ENCODE measurements at places on chromosomes 5 and 9.

GRCh38 chr5:14741131-14741530, 76.6 kb downstream of the OTULIN start:
- DNase-seq = no peak

DNA sequence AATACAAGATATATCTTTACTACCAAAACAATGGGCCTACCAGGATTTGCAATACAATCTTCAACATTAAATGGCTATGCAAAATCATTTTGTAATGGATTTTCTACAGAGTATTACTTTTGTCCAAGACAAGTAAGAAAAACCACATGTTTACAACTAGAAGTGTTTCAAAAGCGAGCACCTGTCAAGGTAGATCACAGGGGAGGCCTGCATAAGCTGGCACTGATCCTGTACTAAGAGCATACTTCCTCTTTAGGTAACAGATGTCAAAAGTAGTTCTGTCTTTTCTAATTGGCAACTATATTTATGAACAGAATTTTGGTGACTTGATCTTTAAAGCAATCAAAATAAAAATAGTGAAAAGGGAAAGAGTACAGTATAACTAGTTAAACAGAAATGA, 249.0 kb downstream of the MLLT3 start:
- no peak for DNase-seq

GRCh38 chr9:13322828-13323550, 43.5 kb upstream of the MPDZ start:
- DNase-seq = no peak

DNA sequence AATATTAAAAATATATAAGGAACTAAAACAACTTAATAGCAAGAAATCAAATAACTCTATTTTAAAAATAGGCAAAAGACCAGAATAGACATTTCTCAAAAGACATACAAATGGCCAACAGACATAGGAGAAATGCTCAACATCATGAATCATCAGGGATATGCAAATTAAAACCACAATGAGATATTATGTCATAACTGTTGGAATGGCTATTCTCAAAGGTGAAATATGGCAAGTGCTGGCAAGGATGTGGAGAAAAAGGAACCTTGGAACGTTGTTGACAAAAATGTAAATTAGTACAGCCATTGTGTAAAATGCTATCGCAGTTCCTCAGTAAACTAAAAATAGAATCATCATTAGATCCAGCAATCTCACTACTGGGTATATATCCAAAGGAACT, 468.5 kb downstream of the NFIB start:
- no peak for DNase-seq

DNA sequence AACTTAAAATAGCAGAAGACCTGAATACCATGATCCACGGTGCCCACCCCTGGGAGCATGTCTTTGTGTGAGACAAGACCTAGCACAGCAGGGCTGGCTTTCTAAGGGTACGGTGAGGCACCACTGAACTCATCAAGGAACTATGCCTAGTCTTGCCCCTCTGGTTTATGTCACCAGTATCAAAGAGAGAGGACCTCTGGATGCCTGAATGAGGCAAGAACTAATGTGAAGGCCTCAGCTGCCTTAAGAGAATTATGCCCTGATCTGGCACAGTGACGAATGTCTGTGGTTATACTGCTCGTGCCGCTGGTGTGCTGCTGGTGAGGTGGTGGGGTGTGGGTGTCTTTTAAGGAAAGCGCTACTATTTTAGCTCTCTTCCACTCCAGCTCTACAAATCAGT, 23.0 kb downstream of the NREP start:
- DNase-seq = no peak

DNA sequence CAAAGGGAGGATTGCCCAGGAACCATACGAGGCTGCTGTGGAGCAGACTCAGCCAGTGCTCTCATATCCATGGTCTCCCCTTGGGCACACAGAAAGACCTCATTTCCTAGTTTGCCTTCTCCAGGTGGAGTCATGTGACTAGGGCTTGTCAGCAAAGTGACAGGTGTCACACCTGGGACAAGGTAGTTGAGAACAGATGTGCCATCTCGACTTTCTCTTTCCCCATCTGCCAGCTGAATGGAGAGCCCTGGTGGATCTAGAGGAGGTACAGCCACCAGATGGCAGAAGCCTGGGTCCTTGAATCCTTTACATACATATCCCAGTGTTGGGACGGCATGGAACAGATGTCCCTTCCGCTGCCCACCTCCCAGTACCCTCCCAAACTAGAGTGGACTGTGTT, 42.9 kb upstream of the ALDOB start:
- DNase-seq = no peak

DNA sequence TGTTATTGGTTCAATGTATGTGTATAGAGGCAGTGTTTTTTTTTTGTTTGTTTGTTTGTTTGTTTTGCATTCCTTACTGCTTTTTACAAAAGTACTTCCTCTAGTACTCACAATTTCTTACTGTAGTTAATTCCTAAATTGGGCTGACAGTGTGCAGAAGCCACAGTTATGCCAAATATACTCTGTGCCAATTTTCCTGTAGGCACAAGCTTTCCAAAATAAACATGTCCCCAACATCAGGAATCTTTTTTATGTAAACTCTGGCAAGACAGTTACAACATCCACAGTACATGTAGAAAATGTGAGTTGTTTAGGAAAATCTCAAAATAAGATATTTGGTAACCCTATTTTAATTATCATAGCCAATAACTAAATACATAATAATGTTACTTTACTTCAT, 161.6 kb upstream of the TSLP start:
- peak; percentile 55 for DNase-seq

DNA sequence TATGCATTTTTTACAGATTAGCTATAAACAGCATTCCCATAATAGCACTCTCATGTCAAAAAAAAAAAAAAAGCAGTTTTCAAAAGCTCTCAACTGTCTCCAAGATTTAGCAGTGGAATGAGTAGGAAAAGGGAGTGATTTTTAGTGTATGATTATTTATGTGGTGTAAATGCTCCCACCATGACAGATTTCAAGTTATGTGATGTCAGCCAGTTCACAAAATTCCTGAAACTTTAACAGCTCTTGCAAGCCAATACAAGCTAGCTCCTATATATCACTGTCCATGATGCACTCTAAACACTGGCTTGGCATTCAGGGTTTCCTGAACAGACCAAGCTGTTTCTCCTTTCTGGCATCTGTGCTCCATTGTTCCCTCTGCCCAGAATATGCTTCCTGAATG, 7.9 kb upstream of the ANKDD1B start:
- peak; percentile 9 for DNase-seq

DNA sequence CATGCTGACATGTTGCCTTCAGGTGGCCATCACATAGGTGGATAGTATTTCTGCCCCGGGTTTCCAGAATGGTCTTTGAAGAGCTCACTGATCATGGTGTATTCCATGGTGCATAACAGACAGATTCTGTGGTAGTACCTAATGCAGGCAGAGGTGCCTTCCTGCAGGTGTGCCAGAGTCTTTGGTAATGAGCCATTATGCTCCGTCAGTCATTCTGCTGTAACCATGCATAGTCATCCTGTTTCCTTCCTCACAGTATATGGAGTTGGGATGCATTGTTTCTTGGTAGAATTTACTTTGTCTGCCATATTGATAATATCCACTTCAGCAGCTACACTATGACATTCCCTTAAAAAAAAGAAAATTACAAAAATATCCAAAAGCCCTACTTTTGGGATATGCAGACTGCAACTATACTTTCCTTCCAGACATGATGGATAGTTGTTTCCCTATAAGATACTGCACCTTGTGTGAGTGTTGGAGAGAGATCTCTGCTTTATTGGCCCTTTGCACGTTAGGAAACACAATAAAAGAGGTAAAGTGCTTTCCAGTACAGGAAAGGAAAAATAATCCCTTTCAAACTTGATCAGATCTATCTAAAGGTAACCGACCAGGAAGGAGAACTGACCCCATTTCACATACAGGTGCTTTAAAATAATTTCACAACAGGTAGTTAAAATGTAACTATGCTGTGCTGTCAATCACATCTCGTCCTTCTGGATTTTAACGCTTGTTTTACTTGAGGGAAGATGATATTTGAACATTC, 537.5 kb upstream of the WWC1 start:
- no peak for DNase-seq

DNA sequence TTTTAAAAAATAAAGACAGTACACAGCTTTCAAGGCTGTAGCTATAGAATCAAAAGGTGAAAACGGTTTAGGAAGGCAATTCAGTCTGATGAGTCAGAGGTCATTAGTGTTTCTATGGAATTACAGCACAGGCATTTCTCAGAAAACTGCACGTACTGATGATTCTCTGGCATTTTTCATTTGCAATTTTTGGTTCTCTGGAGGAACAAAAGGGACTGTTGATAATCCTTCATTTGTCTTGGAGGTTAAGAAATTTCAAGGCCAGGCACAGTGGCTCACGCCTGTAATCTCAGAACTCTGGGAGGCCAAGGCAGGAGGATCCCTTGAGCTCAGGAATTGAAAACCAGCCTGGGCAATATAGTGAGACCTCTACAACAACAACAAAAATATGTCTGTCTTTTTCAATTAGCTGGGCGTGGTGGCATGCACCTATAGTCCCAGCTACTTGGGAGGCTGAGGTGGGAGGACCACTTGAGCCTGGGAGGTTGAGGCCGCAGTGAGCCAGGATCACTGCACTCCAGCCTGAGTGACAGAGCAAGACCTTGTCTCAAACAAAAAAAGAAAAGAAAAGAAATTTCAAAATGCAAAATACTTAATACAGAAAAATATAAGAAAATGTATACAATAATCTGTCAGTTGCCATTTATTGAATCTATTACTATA, 27.3 kb downstream of the NR6A1 start:
- no peak for DNase-seq

- peak; percentile 79 for DNase-seq
These were observed 80.1 kb upstream of the LPAR1 start for GRCh38 chr9:111118256-111118948.

GRCh38 chr9:114119242-114120191, 20.4 kb upstream of the KIF12 start:
- DNase-seq = no peak

All from BJ (cell line).